Activated T-helper 1 cell treated with anti-CD3 and anti-CD28 coated beads, Interleukin-2, amount 50 U/mL, for 16 hours (primary cell): ENCODE measurements at places on chromosomes 2 and 18.

- no peak for DNase-seq
Observed at GRCh38 chr18:57805117-57805516, 2.0 kb upstream of the ATP8B1 start.

DNA sequence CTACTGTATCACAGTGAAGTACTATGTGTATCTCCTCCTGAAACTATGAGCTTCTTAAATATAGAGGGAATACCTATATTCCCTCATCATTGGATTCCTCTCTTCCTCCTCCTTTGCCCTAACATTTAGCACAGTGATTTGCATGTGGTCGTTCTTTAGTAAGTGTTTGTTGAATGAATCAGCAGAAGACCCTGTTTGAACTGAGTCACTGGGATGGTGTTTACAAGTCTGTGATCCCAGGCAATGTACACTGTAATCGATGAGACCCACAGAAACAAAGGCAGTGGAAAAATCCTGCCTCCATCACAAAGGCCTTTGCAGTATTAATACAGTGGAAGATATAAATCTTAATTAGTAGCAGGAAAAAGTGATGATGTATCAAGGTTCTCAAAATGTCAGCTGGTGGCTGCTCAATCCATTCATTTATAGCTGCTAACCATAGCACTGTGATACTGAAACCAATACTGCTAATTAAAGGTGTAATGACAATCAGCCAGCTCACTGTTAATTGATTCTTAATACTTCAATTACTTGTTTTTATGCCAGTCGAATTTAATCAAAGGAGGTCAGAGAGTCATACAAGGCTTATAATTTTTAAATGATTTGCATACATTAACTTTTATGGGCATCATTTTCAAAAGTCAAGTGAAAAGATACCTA is 20.8 kb upstream of the MYO3B start:
- DNase-seq, result no peak

DNA sequence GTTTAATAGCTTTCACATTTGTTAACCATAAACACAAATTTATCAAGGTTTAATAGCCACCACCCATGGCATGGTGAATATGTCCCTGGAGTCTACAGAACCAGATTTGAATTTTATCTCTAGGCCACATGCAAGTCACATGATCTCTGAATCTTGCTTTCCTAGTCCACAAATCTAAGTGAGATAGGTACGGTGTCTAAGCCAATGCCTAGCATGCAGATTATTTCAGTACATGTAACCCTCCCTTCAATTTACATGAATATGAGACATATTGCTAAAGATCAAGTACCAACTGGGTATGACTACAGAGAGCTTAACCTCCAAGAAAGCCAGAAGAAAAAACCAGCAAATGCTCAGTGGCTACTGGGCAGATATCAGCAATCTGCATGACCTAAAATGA is 10.0 kb downstream of the ZNF24 start:
- no peak for DNase-seq

DNA sequence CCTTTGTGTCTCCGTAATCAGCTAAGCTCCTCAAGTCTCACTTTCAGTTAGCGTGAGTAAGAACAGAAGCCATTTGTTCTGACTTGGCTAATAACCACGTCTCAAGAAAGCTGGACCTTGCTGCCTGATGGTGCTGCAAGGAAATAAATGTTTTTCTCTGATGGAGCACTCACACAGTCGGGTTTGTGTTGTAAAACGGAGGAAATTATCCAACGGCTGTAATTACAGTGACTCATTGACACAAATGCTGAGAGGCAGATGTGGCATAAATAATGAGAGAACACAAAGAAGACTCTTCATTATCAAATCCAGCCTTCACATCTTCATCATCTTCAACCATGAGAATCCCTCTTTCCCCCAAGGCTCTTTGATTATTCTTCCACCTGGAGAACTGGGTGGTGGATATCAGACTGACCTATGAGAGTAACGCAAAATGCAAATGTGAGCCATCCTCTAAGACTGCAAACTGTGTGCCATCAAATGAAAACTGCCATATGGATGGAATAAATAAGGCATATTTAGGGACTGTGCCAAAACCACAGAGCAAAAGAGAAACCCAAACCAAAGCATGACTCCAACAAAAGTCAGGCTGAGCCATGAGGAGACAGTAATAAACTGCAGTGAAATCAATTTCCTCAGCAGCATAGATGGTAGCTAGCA is 252.6 kb downstream of the RND3 start:
- no peak for DNase-seq

- DNase-seq, result no peak
Observed at GRCh38 chr2:42028571-42029148, 19.2 kb upstream of the PKDCC start.

- DNase-seq, result no peak
Observed at GRCh38 chr2:68995916-68996315, 17.1 kb upstream of the ANTXR1 start.

GRCh38 chr2:52345676-52346075 is 1313.7 kb upstream of the NRXN1 start:
- DNase-seq, result no peak

GRCh38 chr18:12721495-12722275 is 18.8 kb downstream of the PSMG2 start:
- no peak for DNase-seq

- no peak for DNase-seq
Observed at GRCh38 chr2:226669249-226669648, 130.4 kb downstream of the IRS1 start.

- DNase-seq, result no peak
Observed at GRCh38 chr2:65630643-65631042, 198.2 kb upstream of the SPRED2 start.

DNA sequence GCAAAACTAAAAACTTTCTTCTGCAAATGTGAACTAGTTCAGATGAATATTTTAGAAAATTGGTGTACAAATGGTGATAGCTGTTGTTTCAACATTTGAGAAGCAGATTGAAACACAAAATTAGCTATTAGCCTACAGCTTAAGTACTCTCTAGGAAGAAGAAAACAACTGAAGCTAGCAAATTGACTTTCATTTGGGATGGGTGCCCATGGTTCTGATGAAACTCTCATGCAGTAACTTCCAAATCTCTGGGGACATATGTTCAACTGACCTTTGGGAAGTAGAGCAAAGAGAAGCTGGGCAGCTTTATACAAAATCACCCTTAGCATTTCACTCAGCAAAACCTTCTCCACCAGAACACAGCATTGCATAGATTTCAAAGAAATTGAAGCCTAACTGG is 119.0 kb downstream of the GALNT13 start:
- no peak for DNase-seq

DNA sequence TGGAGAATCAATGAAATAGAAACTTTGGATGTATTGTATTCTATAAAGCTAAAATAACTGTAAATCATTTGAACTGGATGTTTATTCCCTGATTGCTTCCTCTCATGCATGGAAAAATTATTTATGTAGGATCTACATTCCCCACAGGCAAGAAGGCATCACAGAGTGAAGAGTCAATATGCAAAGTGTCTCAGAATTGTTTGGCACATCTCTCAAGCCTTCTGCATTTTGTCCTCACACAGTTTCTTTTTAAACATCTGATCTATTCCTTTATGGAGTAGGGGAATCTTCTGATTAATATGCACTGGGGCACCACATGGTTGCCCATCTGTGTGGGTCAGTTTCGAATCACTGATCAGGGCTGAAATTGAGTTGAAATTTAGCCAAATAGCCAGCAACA is 465.4 kb downstream of the ZNF804A start:
- no peak for DNase-seq

- no peak for DNase-seq
Observed at GRCh38 chr2:64327129-64327509, 126.8 kb upstream of the LGALSL start.

- no peak for DNase-seq
Observed at GRCh38 chr2:41062336-41062735, 610.4 kb upstream of the SLC8A1 start.

DNA sequence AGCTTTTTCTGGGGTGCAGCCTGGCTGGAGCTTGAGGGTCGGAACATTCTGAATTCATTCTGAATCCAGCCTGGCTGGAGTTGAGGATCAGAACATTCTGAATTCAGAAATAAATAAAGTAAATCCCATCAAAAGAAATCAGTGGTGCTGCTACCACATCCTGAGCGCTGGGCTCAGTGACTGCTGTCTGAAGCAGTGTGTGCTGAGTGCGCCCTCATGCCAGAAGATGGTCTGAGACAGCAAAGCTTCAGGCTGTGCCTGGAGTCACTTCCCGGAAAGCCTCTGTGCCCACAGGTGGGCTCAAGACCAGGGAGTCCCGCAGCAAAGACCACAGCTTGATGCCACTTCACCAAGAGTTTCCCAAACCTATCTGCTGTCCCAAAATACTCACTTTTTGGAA is 187.9 kb downstream of the VAPA start:
- DNase-seq, result no peak

- DNase-seq, result no peak
Observed at GRCh38 chr2:61789807-61790602, 63.9 kb downstream of the FAM161A start.

- DNase-seq, result no peak
Observed at GRCh38 chr18:6595666-6596065, 133.8 kb upstream of the ARHGAP28 start.

GRCh38 chr18:44700652-44701051 is 20.0 kb downstream of the SETBP1 start:
- DNase-seq, result no peak

GRCh38 chr2:157672129-157672528 is 43.5 kb upstream of the ACVR1C start:
- DNase-seq, result no peak

GRCh38 chr2:138727956-138728355 is 52.2 kb downstream of the NXPH2 start:
- no peak for DNase-seq

DNA sequence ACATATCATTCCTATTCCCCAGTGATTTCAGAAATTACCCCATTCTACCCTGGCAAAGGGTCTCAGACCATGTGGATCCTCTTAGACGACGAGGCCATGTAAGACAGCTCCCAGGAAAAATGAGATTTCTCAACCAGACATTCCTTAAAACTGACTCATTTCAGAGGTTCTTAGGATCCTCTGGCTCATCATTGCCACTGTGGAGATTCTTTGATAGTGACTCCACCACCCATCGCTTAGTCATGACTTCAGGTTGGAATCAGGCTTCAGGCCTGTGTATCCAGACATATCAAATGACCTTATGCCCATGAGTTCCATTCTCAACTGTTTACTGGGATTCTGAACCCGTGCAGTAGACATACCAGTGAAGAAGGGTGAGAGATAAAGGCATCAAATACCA is 245.6 kb upstream of the TCF4 start:
- DNase-seq, result no peak

DNA sequence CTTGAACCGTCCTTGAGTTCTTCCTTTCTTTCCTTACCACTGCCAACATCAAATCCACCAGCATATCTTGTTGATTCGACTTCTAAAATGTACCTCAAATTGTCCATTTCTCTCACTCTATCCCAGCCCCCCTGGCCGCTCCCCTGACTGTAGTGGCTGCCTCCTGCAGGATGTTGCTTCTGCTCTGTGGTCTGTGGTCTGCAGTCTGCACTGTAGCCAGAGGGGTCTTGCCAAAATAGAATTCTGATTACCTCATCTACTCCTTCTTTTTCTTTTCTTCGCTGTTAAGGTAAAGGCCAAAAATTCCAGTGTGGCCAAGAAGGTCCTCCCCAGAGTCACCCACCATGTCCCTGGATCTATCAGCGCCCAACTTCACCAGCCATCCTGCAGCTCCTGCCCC is 79.5 kb upstream of the ALPP start:
- DNase-seq, result no peak

DNA sequence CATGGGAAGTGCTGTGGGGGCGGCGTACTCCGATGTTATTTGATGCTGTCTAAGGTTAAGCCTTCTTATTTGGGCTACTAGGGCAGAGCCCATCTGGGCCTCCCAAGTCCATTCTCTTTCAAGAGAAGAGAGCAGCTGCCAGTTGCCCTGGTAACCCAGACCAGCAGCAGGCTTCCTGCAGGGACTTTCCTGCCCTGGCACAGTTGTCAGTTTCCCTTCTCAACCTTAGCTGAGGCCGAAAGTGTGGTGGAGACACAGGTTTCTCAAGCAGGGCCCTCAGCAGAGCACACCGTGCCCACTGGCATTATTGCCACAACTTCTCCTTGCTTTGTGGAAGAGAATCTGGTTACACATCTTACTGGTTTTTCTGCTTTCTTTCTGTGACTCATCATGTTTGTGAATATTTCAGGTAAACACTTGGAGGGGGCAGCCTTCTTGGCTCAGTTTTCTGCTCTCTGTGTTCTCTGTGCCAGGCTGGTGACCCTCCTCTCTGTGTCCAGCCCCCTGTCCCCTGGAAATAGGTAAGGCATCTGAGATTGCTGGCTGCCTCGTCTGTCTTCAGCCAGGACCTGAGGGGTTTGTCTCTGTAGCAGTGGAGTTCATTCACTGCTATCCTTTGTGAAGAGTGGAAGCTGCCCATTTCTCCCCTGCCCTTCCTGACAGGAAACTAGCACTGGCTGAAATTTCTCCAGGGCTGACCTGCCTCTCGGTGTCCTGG is 111.0 kb downstream of the B3GNT2 start:
- DNase-seq, result no peak

DNA sequence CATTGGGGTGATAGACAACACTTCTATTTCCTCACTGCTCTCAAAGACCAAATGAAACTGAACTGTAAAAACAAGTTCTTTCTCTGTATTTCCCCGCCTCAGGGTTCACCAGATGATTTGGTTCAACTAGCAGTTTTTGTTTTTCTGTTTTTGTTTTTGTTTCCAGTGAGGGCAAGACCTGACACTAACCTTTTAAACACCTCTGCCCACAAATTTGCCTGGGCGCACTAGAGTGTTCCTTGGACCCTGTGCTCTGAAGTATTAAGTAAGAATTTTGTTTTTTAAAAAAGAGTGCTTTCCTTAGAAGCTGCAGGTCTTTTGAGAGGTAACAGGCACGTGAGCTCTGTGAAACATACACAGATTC is 92.9 kb downstream of the DYSF start:
- DNase-seq, result no peak

- DNase-seq, result no peak
Observed at GRCh38 chr18:47901624-47902362, 28.7 kb downstream of the SMAD2 start.

DNA sequence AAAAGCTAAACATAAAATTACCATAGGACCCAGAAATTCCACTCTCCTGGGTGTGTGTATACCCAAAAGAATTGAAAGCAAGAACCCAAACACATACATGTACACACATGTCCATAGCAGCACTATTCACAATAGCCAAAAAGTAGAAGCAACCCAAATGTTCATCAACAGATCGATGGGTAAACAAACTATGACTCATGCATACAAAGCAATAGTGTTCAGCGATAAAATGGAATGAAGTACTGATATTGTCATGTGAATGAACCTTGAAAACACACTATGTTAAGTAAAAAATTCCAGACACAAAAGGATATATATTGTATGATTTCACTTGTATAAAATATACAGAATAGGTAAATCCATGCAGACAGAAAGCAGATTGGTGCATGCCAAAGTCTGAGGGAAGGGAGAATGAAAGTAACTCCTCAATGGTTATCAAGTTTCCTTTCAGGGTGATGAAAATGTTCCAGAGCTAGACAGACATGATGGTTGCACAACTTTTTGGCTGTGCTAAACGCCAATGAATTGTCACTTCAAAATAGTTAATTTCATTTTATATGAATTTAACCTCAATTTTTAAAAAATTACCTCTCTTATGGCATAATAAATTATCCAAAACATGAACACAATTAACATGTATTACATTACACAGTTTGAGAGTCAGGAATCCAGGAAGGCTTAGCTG is 35.5 kb downstream of the GKN2 start:
- DNase-seq, result no peak

GRCh38 chr2:95270541-95271081 is 3.6 kb upstream of the PROM2 start:
- DNase-seq, result no peak

GRCh38 chr18:74310411-74310810 is 5.2 kb upstream of the C18orf63 start:
- DNase-seq, result no peak
